ENCODE measurements at places on chromosomes 12 and 14.

DNA sequence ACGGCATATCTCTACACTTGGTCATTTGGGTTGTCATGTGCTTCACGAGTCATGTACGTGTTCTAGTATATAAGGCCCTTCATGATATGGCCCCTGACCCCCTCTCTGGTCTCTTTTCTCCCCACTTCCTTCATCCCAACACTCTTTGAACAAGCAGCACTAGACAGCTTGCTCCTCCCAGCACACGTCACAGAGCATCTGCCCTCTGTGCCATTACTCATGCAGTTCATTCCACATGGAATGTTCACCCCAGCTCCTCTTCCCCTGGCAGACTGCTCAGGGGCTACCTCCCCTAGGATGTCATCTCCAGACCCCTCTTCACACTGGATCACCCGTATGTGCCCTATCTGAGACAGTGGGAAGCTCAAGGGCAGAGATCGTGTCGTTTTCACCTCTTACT lies 14.1 kb upstream of the LRP1-AS start:
- DNase-seq, result no peak

- DNase-seq, result no peak
These were observed 205.3 kb upstream of the PRICKLE1 start for GRCh38 chr12:42794806-42795205.

DNA sequence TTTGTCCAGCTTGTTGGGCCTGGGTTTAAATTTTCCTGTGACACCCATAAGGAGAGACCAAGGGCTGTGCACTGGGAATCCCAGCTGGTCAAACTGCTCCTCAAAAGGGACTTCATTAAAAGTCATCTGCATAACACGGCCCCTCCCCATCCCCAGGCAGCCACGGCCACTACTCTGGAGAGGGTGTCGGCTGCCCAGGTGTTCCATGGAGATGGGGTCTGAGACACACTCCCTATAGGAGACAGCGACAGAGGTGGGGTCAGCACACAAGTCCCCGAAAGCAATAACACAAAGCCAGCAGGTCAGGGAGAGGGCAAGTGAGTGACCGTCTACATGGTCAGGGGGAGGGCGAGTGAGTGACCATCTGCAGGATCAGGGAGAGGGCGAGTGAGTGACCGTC lies 75.6 kb upstream of the BCL11B start:
- no peak for DNase-seq

GRCh38 chr14:97066068-97066899 lies 269.1 kb downstream of the VRK1 start:
- DNase-seq, result no peak

DNA sequence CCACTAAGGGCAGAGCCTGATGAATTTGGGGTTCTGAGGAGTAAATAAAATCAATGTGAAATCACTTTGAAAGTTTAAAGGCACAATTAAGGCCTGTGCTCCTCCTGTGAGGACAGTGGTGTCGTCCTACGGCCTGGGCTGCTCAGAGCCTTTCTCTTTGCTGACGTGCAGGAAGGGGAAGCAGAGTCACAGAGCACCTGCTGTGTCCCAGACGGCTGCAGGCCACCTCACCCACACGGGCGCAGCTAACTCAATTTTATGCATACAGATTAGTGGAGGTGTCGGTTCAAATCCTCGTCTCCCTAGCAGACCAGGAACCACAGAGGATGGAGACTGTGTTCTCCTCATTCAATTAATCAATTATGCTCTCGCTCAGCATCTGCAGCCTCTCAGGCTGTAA lies 11.4 kb upstream of the DLK1 start:
- DNase-seq, result no peak

DNA sequence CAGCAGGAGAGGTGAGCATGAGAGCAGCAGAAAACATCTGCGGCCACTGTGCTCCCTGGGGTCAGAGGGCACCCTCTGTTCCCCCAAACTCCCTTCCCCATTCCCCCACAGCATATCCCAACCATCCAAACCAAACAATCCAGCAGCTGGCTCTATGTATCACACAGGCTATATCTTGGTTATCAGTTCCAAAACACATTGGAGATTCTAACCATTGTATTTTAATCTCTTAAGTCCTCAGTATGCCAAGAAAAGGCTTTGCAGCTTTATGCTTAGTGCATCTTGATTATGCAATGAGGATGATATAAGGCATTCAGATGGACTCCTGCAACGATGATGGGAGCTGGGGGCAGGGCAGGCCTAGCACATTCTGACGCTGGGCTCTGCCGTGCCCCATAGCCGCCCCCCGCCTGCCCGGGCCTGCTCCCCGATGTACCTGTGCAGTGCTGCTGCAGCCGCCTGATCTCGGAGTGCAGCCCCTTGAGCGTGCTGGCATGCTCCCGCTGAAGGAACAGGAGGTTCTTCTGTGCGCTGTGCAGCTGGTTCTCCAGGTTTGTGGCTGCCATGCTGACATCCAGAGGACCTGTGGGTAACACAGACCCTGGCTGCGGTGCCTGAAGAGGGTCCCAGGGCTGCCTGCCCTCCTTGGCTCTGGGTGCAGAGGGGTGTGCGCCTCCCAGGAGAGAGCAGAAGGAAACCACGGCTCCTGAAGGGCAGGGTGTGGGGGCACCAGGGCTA lies 29.6 kb downstream of the CCDC92 start:
- DNase-seq, result no peak

DNA sequence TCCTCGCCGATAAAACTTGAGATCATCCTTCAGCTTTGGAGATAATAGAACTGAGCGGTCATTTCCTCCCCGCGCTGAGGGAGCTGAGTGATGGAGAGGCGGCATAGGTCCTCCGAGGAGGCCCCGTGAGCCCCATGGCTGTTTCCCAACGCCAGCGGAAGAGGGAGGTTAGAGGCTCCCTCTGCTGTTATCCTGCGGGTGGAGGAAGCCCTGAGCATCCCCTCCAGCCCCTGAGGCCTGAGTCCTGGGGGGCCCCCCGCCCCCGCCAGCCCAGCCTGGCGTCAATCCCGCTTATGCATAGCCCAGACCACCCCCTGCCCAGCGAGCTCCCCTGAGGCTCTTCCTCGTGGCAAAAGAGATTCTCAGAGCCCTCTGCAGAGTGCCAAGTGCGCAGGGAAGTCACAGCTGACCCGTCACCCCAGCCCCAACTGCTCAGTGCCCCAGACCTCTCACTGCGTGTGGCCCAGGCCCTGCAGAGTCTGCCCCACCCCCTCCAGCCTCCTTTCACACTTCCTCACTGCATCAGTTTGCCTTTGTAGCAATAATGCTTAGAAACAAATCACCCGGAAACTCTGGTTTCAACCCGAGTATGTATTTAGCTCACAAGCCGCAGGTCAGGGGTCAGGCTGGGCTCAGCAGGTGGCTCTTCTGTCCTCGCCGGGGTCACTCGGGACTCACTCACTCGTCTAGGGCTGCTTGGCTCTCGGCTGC lies 44.7 kb upstream of the GALNT9 start:
- DNase-seq, result peak; percentile 73

Measured in neural progenitor cell (in vitro differentiated cells).